ENCODE measurements at places on chromosomes 5 and 9.

- no peak for DNase-seq
Measured at GRCh38 chr5:137438932-137439331, 60.2 kb downstream of the SPOCK1 start.

DNA sequence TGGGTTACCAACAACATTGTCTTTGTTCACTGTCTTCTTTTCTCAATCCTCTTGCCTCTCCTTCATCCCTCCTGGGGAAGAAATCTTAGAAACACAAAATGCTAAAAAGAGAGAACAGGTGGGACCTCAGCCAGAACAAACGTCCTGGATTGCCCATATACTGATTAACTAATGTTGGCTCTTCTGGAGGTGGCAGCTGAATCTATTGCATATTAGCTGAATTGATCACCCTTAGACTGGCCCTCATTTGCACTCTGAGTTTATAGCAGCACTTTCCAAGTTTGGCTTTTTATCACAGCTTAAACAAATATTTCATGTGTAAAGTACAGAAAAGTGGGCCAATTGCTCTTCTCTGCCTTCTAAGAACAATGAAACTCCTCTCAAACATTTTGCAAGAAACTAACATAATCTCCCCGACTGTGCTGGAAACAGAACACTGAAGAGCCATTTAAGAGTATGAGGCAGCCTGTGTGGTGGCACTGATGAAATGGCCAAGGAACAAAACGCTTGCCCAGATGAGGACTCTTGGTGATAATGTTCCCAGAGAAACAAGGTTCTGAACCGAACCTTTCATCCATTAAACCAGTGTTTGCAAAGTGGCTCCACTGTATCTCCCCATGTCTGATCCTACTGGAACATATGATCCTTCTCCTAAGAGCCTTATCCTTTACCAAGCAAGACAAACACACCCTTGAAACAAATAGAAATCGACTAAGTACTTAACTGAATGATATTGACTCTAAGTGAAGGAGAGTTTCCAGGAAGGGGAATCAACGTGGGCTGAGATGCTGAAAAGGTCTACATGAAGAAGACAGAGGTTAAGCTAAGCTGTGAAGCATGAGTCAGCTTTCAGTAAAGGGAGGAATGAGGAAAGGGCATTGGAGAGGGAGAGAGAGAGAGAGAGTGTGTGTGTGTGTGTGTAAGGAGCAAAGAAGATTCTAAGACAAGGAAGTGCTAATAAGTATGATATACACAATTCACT is 83.2 kb upstream of the LIFR start:
- DNase-seq: no peak

DNA sequence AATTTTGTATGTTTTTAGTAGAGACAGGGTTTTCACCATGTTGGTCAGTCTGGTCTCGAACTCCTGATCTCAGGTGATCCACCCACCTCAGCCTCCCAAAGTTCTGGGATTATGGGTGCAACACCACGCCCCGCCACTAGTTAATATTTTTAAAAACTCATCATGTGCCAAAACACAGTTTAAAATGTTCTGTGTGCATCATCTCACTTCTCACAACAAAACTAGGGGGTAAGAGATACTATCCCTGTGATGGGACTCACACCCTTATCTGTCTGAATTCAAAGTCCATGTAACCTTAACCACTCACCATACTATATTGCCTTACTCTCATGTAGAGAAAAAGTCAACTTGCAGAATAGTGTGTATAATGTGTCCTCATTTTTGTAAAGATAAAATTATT is 2.6 kb downstream of the PKD2L2 start:
- no peak for DNase-seq

GRCh38 chr5:93591323-93591945 is 8.4 kb downstream of the NR2F1 start:
- no peak for DNase-seq

GRCh38 chr9:34289159-34289558 is 39.9 kb downstream of the KIF24 start:
- no peak for DNase-seq

DNA sequence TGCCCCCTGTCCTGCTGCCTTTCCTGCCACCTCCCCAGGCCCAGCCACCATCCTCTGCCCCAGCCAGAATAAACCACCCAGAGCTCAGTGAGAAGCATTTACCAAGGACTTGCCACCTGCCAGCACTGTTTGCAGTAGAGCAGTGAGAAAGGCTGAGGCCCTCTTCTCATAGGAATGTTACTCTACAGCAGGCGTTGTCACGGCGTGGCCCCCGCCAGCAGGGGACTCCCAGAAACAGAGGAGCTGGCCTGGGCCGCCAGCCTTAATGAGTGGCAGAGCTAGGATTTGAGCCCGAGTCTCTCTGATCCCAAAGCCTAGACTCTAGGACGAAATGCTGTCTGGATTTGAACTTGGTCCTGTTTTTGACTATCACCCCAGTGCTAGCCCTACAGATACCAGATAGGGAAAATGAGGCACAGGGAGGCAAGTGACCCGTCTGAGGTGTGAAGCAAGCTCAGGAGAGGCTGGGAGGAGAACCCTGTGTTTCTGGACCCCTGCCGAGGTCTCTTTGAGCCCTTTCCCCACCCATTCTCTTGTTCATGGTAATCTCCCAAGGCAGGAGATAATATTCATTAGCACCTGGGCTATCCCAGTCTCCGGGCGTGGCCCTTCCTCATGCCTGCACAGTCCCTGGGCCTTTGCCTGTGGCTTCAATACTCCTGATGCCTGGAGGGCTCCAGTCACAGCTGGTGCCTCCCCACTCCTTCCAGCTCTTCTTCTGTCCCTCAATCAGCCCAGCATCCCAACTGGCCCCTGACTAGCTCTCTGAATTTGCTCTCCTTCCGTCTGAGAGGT is 30.7 kb downstream of the HRH2 start:
- DNase-seq: no peak

DNA sequence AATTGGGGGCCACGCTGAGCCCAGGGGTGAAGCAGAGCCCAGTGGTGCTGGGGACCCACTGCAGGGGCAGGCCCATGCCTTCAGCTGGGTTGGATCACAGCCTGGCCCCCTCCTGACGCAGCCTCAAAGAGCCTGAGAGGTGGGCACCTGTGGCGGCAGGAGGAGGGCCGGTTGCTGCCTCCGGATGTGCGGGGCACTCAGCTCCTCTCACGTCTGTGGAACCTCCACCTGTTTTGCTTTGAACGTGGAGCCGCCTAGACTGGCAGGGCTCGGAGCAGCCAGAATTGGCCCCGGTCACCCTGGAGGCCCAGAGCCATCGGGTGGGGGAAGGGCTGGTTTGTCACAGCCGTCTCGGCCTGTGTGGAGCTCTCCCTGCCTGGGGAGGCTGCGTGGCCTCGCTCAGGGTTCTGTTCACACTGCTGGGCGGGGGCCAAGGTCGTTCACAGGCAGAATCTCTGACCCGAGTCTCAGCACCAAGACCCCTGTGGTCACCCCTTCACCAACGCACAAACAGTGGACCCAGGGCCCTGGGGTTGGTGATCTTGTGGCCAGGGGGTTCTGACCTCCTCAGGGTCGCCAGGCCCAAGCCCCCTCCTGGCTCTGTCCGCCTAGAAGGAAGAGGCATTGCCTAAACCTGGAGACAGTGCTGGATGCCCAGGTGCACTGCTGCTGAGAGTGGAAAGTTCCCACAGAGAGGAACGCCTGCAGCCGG is 9.2 kb upstream of the SLC9A3 start:
- DNase-seq: no peak

GRCh38 chr5:160133918-160134304 is 14.7 kb upstream of the PWWP2A start:
- no peak for DNase-seq

GRCh38 chr5:135877570-135878155 is 18.0 kb downstream of the IL9 start:
- no peak for DNase-seq

DNA sequence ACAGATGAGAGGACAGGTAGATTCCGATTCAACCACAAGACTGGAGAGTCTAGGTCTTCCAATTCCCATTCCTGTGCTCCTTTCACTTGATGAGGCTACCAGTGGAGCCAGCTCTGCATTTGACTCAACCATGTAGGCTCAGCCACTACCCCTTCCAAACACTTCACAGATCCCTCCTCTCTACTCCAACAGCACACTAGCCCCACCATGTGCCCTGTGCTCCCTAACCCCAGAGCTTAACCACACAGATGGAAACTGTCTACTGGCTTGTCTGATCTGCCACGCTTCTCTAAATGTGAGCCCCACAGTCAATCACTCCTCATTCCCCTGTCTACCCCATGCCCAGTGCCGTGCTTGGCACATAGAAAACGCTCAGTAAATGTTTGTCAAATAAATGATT is 508.2 kb downstream of the CDK5RAP2 start:
- no peak for DNase-seq
